GM13976 (cell line): ENCODE measurements at places on chromosomes 2 and 18.
A peak's percentile ranks its signal among the peaks of the same experiment; 100 is the strongest.

GRCh38 chr18:68498185-68498584 lies 216.7 kb downstream of the TMX3 start:
- no peak for DNase-seq

DNA sequence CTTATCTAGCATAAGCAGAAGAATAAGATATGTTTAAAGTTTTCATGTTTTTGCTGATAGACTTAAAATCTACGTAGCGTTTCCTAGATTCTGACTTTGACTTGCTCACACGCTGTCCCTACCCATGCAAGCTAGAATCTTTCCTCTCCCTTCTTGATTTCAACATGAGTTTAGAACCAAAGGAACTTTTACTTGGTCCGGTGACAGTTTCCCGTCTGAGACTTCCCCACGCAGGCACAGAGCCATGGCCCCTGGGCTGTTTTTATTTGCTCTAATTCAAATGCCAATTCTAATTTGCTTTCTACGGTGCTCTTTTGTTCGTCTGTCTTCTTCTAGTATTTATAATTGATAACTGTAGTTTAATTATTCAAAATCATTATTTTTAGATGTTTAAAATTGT lies 467.7 kb downstream of the PARD3B start:
- no peak for DNase-seq

GRCh38 chr18:21660078-21660477 lies 44.5 kb downstream of the ABHD3 start:
- DNase-seq: no peak

DNA sequence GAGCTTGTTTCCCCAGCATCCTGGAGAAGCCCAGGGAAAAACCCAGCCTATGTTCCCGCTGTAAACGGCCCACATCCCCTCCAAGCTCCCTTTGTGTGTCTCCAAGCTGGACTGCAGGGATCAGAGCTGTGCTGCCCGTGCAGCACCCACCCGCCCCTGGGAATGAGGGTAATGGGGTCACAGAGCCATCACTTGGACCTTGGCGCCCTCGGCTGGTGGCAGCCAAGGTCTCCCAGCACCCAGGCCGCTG lies 670 bp upstream of the INPP5D start:
- peak; percentile 74 for DNase-seq

GRCh38 chr2:161990036-161990435 lies 84.0 kb downstream of the DPP4 start:
- no peak for DNase-seq

- no peak for DNase-seq
These were observed 105.0 kb downstream of the PXDN start for GRCh38 chr2:1639086-1639858.

DNA sequence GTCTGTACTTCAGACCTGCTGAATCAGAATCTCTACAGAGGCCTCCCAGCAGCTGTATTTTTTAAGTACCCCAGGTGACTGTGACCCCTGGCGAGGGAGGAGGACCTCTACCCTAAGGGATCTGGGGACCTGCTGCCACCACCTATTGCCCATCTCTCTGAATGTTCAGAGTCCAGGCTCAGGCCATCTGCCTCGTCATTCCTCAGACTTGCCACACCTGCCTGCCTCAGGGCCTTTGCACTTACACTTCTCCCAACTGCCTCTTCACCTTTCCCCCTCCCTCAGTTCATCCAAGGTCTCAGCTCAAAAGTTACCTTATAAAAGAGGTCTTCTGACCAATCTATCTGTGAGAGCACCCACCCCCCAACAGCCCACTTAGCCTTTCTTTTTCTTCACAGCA lies 21.5 kb downstream of the UXS1 start:
- no peak for DNase-seq

DNA sequence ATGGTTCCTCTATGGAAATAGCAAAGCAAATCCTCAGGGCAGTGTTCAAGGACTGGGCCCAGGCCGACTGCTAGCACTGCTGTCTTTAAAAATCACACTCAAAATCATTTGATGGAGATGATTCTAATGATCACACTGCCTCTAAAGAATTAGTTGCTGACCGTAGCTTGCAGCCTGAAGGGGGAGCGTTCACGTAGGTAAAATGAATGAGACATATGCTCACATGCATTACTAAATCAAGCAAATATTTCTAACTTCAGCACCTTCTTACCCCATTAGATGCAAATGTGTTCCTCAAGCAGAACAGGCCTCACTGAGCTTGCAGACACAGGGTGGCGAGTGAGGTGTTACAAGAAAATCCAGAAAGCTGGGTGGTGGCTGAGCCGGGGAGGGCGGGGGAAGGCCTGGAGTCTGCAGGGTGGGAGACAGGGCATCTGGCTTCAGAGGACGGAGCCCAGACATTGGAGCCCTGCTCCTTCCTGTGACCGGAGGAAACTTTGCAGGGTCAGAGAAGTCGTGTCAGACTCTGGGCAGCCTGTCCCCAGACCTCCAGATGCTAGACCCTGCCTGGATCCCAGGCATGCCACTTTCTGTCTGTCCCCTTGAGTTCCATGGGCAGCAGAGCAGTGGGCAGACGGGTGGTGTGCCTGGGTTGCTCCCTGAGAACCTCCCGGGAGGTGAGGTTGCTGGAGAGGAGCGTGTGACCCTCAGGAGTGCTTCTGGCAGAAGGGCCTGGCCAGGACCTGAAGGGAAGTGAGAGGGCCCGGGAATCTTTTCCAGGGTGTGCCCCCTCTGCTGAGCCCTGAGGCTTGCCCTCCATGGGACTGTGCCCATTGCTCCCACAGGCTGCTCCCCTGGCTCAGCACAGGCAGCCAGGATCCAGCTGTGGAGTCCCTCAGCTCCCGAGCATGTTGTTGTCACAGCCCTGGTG lies 7.1 kb upstream of the NPPC start:
- no peak for DNase-seq

- DNase-seq: peak; percentile 32
These were observed 980 bp upstream of the PDE6D start for GRCh38 chr2:231781798-231782726.

DNA sequence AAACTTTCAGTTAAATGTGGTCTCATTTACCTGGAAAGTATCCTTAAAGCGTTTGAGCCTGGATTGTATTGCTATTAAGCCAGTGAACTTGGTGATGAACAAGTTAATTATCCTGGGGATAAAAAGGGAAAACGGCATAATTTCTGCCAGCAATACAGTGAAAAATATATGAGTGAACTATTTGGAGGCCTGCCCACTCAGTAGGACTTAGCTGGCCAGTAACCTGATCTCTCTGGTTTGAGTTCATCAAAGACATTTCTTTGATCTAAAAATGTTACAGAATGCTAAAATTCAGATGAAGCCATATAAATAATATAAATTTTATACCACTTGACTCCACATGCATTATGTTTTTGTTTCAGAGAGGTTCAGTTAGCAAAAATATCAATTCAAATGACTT lies 241.1 kb upstream of the VWC2L start:
- DNase-seq: no peak

- DNase-seq: no peak
These were observed 296.9 kb upstream of the CDH19 start for GRCh38 chr18:66900837-66901236.

GRCh38 chr2:24050041-24050979 lies 769 bp downstream of the FKBP1B start:
- DNase-seq: peak; percentile 27

- no peak for DNase-seq
These were observed 225.5 kb upstream of the GALNT5 start for GRCh38 chr2:157032017-157032416.

DNA sequence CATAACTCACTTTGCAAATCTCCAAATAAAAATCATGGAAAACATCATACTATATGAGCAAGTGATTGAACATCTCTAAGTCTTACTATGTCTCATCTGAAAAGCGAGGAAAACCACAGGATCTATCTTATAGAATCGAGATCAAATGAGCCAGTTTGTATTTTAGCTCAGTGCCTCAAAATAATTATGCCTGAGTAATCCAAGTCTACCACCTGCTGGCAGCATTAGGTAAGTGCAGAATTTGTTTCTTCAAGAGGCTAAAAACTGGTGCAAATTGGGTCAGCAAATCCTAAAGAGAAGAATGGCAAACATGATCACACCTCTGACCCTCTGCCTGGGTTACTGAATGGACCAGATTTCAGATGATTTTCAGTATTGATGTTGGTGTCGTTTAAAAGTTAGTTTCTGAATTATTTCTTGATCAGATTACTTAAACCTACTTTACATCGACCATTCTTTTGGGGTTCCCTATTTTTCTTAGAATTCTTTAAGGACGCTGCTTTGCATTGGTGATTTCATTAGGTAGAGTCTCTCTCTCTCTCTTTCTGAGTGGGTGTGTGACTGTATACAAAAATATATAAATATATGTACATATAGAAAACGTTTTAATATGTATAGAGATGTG lies 12.7 kb upstream of the FHOD3 start:
- DNase-seq: peak; percentile 52

- DNase-seq: no peak
These were observed 62.9 kb upstream of the FAM110C start for GRCh38 chr2:108920-109809.

DNA sequence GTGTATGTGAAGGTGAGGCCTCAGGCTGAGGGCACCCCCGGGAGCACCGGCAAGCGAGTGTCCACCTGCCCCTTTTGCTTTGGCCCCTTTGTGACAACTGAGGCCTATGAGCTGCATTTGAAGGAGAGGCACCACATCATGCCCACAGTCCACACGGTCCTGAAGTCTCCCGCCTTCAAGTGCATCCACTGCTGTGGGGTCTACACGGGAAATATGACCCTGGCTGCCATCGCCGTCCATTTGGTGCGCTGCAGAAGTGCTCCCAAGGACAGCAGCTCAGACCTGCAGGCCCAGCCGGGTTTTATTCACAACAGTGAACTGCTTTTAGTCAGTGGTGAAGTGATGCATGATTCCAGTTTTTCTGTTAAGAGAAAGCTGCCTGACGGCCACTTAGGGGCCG lies 28.9 kb downstream of the ADNP2 start:
- DNase-seq: no peak

GRCh38 chr2:12407160-12407559 lies 309.6 kb upstream of the TRIB2 start:
- no peak for DNase-seq

- peak; percentile 16 for DNase-seq
These were observed 71.6 kb upstream of the CHRNA1 start for GRCh38 chr2:174835797-174836255.

DNA sequence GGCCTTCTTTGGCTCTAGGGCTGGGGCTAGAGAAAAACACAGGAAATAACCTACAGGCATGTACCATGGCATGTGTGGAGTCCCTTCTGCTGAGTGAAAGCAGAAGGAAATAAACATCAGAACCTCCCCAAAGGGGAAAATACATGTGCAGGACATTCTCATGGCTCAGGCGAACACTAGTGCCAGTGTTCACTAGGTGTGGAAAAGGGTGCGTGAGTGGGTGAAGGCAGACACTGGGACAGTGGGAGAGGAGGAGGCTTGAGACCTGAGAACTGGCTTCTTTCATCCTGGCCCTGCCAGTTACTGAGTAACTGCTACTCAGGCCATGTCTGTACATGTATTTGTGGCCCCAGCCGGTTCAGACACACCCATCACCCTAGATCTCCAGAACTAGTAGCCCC lies 268.2 kb downstream of the PRKCE start:
- DNase-seq: peak; percentile 42

- DNase-seq: peak; percentile 57
These were observed 73.5 kb downstream of the ZCCHC2 start for GRCh38 chr18:62596145-62597005.

- no peak for DNase-seq
These were observed 151.8 kb downstream of the ZFP36L2 start for GRCh38 chr2:43074592-43075053.

- no peak for DNase-seq
These were observed 100.8 kb upstream of the UGP2 start for GRCh38 chr2:63740943-63741342.

- DNase-seq: no peak
These were observed 2.2 kb downstream of the TGIF1 start for GRCh38 chr18:3451989-3452749.

GRCh38 chr2:164053021-164053420 lies 317.2 kb upstream of the FIGN start:
- DNase-seq: no peak

GRCh38 chr2:72289283-72289682 lies 141.6 kb upstream of the CYP26B1 start:
- DNase-seq: no peak

- no peak for DNase-seq
These were observed 53.1 kb downstream of the FIGN start for GRCh38 chr2:163682695-163683094.

DNA sequence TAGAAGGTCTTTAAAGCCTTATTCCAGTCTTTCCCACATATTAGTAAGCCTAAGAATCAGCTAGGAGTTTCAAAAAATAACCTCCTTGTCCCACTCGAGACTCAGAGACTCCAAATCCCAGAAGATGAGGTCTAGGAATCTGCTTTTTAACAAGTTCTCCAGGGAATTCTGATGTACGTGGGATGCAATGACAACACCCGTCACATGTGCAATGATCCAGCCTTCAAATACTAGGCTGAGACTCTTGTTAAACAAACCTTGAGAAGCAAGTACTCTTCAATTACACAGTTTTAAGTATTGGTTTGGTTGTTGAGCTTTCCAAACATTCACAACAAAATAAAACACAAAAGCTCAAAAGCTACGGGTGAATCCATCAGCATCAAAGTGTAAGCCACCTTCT lies 53.9 kb downstream of the EPG5 start:
- no peak for DNase-seq

- no peak for DNase-seq
These were observed 24.4 kb downstream of the EMILIN2 start for GRCh38 chr18:2871111-2871720.

DNA sequence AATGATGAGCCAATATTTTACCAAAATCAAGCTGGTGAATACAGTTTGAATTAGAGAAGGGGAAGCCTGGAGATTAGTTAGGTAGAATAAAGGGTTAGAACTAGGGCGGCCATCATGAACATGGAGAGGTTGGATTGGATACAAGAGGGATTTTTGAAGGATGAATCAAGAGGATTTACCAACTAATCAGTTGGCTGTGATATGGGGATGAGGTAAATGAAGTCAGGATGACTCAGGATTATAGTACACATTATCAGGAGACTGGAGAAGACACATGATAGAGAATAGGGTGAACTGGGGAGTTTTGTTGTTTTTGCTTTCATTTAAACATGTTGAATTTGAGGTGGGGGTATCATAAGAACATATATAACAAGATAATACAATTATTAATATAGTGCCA lies 73.8 kb upstream of the PROKR1 start:
- DNase-seq: no peak
